HCT116 (cell line): ENCODE measurements at places on chromosomes 13 and 19.
A peak's percentile ranks its signal among the peaks of the same experiment; 100 is the strongest.

DNA sequence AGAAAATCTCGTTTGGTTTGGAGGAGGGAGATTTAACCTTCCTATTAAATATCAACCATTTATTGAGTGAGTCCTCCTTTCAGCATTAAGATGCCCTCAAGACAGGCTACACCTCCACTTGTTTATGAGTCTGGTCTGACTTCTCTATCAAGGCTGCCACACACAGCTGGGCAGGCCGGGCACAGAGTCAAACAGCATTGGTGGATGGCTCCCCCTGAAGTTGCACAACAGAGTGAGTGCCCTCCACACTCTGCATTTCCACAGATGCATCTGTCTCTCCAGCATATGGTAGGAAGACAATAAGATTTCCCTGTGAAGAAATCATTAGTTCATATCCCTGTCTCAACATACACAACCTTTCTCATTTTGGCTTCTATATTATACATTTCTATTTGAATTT is 31.4 kb downstream of the PHF11 start:
- H3K27ac ChIP-seq: no peak overlapping the region
- H3K27me3 ChIP-seq: no peaks in the 10 kb centered on the region
- no peaks in the 10 kb centered on the region for H3K36me3 ChIP-seq
- H3K4me3 ChIP-seq: no peak overlapping the region

- H3K36me3 ChIP-seq: no peaks in the 10 kb centered on the region
- H3K27me3 ChIP-seq: no peaks in the 10 kb centered on the region
- no peak for DNase-seq
- H3K4me1 ChIP-seq: peaks cover 35% of the 10 kb centered on the region
- H3K27ac ChIP-seq: peak overlapping the region; percentile 32; the same call in 1 of the 2 replicates
Measured at GRCh38 chr19:35141837-35142605, 1.0 kb upstream of the FXYD7 start.

- peaks cover 3% of the 10 kb centered on the region; the same call in 1 of the 2 replicates for H3K36me3 ChIP-seq
- no peak overlapping the region for H3K4me3 ChIP-seq
Measured at GRCh38 chr13:106527826-106528225, 7.6 kb downstream of the EFNB2 start.

DNA sequence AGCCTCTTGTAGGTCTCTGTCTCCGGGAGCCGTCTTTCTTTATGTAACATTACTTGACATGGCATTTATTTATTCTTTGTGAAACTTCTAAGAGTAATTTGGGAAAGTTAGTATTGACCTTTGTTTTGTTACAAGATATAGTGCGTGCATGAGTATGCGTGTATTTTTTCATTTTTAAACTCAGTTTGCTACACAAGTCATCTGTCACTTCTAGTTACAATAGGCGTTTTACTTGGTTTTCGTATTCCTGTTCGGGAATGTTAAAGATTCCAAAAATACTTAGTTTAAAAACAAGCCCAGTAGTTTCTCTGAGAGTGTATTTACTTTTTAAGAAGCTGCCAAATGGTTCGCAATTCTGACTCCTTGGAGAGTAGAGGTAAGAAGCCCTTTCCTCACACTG is 3.2 kb downstream of the PDS5B start:
- H3K4me3 ChIP-seq: no peak overlapping the region
- H3K27me3 ChIP-seq: no peaks in the 10 kb centered on the region
- no peaks in the 10 kb centered on the region for H3K36me3 ChIP-seq
- DNase-seq: no peak

GRCh38 chr19:57314146-57314545 is 6.1 kb upstream of the ZNF543 start:
- H3K4me1 ChIP-seq: no peaks in the 10 kb centered on the region
- H3K36me3 ChIP-seq: no peaks in the 10 kb centered on the region
- no peak for DNase-seq

DNA sequence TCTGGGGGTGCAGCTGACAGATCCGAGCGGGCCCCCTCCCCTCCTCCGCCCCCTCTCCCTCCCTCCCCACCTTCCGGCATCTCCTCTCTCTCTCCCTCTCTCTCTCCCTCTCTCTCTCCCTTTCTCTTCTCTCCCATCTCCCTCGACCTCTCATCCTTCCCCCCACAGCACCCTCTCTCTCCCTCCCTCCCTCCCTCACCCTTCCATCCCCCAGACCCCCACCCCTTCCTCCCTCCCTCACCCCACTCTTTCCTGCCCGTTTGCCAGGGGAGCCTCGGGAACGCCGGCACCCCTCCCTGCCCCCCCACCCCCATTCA is 666 bp downstream of the CELF5 start:
- H3K27ac ChIP-seq: no peak overlapping the region
- H3K36me3 ChIP-seq: no peaks in the 10 kb centered on the region
- peaks cover 8% of the 10 kb centered on the region for H3K27me3 ChIP-seq
- no peak for DNase-seq
- no peak overlapping the region for H3K4me3 ChIP-seq

GRCh38 chr13:38334845-38335244 is 14.8 kb upstream of the UFM1 start:
- no peak overlapping the region for H3K4me3 ChIP-seq
- no peak for DNase-seq
- H3K4me1 ChIP-seq: no peaks in the 10 kb centered on the region
- no peaks in the 10 kb centered on the region for H3K27me3 ChIP-seq

- no peaks in the 10 kb centered on the region for H3K36me3 ChIP-seq
- no peak overlapping the region for H3K4me3 ChIP-seq
- no peaks in the 10 kb centered on the region for H3K4me1 ChIP-seq
- H3K27me3 ChIP-seq: no peaks in the 10 kb centered on the region
- no peak overlapping the region for H3K27ac ChIP-seq
Measured at GRCh38 chr13:93476175-93476574, 249.6 kb downstream of the GPC6 start.
